Activated naive CD4-positive, alpha-beta T cell treated with anti-CD3 and anti-CD28 coated beads, Interleukin-2, amount 50 U/mL, for 72 hours (primary cell): ENCODE measurements at places on chromosomes 16 and 17. TPM values are rescaled to one million over a fixed set of nuclear protein-coding genes. Genes with fewer than 3 reads are reported as not detected.
A peak's percentile ranks its signal among the peaks of the same experiment; 100 is the strongest.

DNA sequence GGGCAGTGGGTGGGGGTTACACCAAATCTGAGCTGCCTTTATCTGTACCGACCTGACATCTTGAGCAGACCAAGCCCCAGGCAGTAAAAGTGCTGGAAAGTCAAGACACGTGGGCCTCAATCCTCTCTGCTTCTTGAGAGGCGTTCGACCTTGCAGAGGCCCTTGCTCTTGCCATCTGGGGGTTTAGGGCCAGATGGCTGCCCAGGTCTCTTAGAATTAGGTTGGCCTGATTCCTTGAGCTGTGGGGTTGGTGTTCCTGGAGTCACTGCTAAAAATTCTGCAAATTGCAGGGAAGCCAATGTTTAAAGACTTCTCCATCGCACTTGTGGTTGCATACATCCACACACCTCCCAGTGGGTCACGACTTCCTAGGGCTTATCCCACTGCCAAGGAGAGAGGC, 238.2 kb upstream of the ASIC2 start:
- no peak for DNase-seq

- no peak for DNase-seq
Measured at GRCh38 chr17:57871155-57871554, 21.3 kb upstream of the MRPS23 start.

SCARF1 gene
- 2.3 TPM for total RNA-seq

DNA sequence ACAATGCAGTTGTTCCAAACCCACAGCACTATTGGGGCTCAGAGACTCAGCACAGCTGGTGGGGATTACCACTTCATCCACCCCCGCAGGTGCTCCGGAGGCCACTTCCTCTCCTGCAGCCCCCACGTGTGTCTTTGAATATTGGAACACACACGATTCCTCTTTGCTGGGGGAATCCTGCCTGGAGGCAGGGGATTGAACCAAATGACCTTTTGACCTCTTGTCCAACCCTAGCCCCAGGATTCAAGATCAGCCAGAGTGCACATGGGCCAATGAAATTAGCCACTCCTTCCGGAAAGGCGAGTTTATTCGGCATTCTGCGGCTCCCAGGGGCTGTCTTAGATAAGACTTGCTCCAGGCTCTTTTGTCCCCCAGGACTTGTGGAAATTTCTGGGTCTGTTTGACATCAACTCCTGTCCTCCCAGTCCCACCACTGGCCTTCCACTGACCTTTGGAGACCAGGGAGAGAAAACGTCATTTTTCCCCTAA, 350.2 kb downstream of the FOXL1 start:
- no peak for DNase-seq

DNA sequence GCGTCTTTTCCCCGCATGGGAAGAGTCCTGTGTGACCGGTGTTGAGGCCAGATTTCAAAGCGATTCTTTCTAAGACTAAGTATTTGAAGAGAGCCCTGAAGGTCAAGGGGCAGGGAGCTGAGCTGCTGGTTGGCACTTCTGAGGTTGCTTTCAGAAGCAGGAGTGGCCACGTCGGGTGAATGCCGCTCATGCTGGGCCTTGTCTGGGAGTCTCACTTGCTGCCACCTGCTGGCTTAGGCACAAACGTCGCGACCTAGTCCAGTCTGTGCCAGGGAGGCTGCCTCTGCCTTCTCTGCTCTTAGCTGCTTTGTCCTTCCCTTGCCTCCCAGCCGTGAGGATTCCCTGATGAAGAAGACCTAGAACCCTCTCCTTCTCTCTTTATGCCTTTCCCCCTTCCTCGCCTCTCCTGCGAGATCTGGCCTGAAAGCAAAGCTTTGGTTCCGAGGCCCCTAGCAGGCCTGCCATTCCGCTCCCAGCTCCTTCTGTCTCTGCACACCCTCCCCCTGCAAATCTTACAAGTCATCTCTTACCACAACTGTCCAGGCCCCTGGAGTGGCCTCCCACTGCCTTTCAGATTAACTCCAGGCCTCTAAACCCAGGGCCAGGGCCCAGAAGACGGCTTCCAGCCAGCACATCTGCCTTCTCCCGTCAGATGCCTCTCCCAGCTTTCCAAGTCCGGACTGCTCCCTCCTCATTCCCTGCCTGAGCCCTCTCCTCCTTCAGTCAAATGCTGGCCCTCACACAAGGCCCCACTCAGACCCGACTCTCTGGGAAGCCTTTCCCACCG, 11.4 kb downstream of the CTNS start:
- peak; percentile 54 for DNase-seq

- DNase-seq: peak; percentile 19
Measured at GRCh38 chr17:42845918-42846593, 1.7 kb downstream of the AOC2 start.

DNA sequence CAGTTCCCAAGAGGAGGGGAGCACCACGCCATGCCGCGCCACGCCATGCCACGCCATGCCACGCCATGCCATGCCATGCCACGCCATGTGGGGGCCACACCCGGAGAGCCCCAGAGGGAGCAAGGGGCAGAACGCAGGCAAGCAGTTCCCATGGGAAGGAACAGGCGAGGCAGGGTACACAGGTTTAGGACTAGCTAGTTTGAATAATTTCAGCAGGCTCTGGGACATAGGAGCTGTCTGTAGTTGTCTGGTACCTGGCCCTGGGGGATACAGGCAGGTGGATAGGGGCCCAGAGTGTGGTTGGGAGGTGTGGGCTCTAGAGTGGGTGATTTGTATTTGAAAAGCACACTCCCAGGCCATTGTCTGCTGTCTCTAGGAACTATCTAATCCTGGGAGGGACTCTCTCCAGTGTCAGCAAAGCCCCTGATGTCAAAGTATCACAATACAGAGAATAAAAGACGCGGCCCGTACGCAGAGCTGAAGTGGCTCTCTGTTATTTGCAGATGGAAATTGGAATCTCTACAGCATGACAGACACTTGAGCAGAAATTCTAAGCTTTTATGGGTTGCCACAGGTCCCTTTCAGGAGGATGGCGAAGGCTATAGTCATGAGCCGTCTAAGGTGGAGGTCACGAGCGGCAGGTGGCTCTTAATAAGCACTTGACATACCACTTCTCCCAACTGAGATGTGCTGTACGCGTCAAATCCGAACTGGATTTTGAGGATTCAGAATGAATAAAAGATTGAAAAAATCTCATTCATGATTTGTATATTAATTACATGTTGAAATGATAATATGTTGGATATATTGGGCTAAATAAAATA, 220.8 kb upstream of the TNRC6C start:
- DNase-seq: no peak

DNA sequence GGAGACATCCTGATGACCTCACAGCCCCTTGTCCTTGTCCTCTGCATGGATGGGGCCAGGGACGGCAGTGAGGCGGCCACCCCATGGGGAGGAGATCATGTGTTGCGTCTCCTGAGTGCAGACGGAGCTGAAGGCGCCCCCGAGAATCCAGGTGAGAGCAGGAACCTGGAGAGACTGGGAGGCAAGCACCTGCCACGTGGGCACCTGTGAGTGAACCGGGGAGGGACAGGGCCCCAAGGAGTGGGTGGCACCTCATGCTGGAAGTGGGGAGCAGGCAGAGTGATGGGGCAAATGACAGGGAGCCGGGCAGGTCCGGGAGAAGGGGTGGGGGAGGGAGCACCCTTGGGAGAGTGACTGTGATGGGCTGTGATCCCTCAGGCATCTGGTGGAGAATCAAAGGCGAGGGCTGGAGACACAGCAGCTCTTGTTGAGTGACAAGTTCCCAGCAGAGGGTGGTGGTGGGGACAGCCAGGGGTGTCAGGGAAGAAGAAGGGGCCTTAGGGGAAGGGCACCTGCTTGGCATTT, 174.3 kb upstream of the CHMP6 start:
- DNase-seq: no peak

DNA sequence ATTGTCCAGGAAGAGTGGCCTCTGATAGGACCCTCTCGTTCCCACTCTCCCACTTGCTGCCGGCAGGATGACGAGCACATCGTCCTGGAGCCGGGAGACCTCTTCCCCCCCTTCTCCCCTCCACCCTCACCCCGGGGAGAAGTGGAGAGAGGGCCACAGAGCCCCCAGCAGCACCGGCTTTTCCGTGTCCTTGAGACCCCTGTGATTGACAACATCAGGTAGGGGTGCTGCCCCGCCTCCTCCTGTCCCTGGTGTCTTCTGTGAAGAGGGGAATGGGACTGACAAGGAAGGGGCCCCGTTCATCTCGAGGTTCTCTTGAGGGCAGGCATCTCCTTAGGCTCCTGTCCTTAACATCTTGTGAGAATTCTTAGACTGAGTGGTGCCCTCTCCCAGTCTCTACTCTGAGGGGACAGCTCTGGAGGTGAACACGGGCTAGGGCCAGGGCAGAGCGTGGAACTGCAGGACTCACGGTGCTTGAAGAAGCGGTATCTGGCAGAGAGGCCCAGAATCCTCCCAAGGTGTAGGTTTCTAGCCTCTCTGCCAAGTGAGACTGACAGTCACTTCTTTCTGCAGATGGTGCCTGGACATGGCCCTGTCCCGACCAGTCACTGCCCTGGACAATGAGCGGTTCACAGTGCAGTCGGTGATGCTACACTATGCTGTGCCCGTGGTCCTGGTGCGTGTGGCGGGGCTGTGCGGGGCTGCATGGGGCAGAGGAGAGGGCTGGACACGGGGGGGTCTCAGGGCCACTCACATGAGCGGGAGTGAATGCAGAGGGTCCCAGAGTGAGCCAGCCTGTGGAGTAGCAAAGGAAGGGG, 26.4 kb downstream of the CASKIN2 start:
- no peak for DNase-seq

GRCh38 chr16:80536238-80536637, 4.6 kb upstream of the DYNLRB2 start:
- DNase-seq: no peak

DNA sequence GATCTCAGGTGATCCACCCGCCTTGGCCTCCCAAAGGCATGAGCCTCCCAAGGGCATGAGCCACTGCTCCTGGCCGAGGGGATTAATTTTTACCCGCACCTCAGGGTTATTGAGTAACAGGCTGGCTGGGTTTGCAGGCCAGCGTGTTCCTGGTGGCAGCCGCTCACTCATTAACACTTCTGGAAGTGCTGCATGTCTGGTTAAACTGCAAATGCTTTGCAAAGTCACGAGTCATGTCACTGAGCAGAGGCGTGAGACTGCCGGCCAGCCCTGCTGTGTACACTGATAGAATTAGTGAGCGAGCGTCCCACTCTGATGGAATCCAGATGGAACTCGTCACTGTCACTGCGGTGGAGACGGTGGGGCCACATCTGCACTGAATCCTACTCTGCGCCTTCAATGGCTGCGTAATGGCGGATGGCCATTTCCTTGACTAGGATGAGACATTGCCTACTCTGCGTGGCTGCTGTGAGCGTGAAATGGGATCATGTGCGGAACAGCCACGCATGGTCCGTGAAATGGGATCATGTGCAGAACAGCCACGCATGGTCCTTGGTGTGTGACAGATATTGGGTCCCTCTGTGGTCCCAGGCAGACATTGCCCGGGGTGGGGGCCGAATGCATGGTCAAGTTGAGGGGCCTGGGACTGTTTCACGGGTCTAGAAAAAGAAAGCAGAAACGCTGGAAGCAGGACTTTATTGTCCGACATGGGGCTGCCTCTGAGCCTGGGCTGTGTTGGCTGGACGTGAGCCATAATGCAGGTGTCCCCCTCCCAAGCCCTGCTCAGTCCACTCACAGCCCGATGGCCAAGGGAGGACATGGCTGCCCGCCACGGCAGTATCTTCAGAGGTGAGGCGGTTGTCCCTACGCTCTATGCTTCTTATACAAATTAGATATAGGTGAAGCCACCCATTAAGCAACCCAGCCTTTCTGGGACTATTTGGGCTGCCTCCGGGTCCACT, 740 bp upstream of the SLC5A10 start:
- DNase-seq: no peak

NLRC3 gene
- 26.2 TPM for total RNA-seq

- DNase-seq: no peak
Measured at GRCh38 chr17:44108440-44109311, 14.8 kb downstream of the HDAC5 start.

SHPK gene
- 8.5 TPM for total RNA-seq

DNA sequence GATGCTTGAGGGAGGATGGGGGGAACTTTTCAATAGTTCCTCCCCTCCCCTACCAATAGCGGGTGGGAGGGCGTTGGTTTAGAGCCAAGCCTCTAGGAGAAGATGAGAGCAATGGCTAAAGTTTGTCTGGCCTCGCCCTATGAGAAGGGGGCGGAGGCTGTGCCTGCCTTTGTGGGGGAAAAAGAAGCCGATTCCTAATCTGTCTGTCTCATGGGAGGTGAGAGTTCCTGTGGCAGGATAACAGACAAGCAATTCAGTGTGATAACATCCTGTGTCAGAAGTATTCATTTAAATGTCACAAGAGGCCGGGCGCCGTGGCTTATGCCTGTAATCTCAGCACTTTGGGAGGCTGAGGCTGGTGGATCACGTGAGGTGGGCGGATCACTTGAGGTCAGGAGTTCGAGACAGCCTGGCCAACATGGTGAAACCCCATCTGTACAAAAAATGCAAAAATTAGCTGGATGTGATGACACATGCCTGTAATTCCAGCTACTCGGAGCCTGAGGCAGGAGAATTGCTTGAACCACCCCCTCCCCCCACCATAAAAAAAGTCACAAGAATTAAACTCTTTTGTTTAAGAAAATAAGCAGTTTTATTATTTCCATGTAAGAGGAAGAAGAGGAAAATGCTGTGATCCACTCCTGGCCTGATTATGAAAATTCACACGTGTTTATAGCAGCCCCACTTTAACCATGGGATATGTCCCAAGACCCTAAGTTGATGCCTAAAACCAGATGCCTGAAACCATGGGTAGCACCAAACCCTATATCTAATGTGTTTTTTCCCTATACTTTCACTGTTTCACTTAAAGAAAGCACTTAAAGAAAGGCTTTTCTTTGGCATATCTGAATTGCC, 1.7 kb downstream of the SLFN5 start:
- peak; percentile 82 for DNase-seq

DNA sequence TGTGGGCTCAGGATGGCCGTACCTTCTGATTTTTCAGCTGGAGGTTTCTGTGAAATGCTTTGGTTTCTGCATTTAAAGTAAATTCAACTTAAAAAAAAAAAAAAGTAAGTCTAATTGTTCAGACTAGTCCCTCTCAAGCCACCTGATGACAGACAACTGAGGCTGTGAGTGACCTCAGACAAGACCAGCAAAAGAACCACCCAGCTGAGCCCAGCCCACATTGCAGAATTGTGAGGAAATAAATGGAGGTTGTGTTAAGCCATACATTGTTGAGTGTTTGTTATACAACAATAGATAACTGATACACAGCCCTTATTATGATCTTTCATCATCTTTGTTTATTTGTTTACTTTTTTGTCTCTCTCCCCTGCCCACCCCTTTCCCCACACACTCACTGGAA, 44.7 kb upstream of the CMIP start:
- DNase-seq: no peak

ST6GALNAC1 gene
- total RNA-seq: 1.0 TPM

MYH11 gene
- total RNA-seq: 0.07 TPM

- no peak for DNase-seq
Measured at GRCh38 chr17:29246628-29247027, at the start of gene CRYBA1. Gene CRYBA1 (plus strand): TSS chr17:29246859. CDS start chr17:29246864, 5 bp downstream.

ERN2 gene
- total RNA-seq: not detected
